HT1080 (cell line): ENCODE measurements at places on chromosomes 11 and 22.

- DNase-seq: no peak
These were observed 615.4 kb upstream of the B3GAT1 start for GRCh38 chr11:135027461-135027860.

- DNase-seq: peak; percentile 69
These were observed 172.6 kb upstream of the CADM1 start for GRCh38 chr11:115676768-115677167.

DNA sequence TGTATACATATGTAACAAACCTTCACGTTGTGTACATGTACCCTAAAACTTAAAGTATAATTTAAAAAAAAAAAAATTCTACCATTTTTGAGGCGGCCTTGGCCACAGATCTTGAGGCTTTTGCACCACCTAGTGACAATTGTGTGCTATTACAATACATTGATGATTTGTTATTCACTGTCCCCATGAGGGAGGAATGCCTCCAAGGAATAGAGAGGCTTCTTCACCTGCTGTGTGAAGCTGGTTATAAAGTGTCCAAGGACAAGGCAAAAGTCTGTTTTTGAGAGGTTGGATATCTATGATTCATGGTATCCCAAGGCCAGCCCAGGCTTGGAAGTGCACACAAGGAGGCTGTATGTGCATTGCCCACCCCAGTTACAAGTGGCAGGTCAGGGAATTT lies 30.7 kb downstream of the SLC22A25 start:
- peak; percentile 13 for DNase-seq

DNA sequence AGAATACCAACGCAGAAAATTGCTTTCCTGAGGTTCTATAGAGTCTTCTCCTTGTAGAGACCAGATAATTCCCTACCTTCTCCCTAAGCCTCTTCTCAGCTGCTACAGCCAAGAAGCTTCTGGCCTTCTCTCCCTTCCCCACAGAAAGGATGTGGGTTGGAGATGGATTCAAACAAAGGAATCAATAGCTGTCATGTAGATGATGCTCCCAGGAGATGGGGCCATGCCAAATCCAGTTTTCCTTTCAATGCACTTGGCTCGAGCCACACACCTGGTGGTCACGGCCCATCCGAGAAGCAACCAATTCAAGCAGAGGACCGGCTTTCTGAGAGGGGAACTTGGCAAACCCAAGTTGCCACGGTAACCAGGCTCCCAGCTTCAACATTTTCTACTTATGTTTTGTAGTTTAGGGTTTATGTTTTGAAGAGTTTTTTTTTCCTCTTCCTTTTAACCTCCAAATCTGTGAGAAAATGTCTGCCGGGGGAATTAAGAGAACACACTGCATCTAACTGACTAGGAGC lies 31.3 kb upstream of the OPCML start:
- no peak for DNase-seq

- peak; percentile 48 for DNase-seq
These were observed 118.6 kb downstream of the HIPK3 start for GRCh38 chr11:33375688-33376311.

DNA sequence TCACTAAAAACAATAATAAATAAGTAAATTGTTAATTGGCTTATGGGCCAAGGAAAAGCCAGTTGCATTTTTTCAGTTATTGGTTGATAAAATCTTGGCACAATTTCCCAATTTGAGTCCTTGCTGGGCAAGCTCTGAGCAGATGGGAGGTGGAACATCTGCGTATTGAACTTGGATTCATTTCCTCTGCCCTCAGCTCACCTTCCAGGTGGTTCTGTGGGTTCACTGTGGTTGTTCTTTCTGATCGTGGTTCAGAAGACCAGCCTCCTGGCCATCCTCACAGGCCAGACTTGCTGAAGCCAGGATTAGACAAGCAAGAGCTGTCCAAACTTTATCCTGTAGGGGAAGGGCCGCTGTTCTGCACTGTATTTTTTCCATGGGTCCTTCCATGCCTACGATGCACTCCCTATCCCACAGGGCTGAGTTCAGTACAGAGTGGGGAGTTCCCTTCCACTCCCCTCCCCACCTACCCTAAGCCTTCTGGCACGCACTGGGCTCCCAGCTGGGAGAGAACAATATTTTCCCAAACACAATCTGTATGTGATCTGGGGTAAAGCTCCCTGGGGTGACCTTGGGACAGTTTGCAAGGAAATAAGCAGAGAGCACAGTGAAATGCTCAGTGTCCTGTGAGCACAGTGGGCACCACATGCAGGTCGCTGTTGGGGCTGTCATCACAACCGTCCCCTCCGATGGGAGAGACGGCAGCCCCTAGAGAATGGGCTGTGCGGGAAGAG lies 43.5 kb upstream of the TP53I11 start:
- no peak for DNase-seq

DNA sequence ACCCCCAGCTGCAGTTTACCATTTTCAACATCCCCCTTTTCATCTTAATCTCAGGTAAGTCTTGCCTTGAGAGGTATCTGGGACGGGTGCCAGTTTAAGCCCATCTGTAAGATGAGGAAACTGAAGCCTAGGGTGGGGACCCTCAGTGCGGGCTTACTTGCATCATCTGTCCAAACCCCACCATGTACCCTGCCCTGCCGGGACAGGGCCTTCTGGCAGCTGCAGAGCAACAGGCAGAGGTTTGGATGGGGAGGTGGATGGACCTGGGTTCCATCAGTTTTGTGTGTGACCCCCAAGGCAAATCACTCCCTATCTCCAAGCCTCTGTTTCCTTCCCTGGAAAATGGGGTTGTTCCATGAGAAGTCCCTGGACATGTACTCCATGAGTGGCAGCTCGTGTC lies 67.5 kb downstream of the MN1 start:
- no peak for DNase-seq

- DNase-seq: no peak
These were observed 344.2 kb downstream of the SHANK2 start for GRCh38 chr11:70908223-70908622.

GRCh38 chr22:42964994-42965699 lies 49.8 kb downstream of the PACSIN2 start:
- no peak for DNase-seq

- no peak for DNase-seq
These were observed 29.0 kb downstream of the PGR start for GRCh38 chr11:101100601-101101000.

DNA sequence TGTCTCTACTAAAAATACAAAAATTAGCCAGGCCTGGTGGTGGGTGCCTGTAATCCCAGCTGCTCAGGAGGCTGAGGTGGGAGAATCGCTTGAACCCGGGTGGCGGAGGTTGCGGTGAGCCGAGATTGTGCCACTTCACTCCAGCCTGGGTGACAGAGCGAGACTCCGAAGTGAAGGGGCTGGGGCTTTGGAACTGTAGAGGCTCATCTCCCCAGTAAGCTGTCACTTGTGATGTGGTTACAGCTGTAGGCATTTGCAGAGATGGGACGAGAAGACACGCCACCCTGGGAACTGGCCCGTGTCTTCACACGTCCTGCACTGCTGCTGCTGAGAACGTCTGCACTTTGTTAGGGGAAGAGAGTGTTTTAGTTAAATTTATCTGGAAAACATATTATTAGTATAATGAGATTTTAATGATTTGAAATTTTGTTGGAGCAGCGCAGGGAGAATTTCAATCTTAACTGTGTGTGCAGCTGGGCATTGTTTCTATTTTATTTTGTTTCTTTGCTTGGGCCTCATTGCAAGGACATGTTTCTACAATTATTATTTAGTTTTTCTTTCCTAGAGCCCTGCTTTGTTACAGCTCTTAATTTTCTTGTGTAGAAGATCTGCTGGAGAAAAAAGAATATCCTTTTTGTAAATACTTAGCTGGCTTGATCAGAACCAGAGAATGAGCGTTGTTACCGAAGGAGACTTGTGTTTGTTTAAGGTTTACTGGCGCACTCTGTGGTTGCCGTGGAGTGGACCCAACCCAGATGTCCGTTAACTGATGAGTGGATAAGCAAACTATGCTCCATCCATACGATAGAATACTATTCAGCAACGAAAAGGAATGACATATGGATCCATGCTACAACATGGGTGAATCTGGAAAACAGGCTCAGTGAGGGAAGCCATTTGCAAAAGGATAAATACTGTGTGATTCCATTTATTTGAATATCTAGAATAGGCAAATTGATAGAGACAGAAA lies 18.4 kb downstream of the PARVB start:
- DNase-seq: no peak

GRCh38 chr11:120832481-120833238 lies 191.2 kb upstream of the TBCEL start:
- no peak for DNase-seq

DNA sequence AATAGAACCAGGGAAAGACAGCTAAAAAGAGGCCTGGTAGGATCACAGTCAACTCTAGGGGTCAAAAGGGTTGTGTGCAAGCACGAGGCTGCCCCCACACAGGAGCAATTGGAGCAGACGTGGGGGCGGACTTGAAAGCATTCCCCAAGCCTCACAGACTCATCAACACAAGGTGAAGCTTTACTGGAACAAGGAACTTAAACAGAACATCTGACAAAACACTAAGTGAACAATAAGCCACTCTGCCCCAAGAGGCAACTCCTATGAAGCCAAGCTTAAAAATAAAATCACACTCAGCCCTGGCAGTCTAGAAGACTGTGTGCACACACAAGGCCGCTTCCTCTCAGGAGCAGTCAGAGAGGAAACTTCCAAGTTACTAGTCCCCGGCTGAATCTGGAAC lies 32.2 kb upstream of the TEAD1 start:
- peak; percentile 32 for DNase-seq

GRCh38 chr11:59200423-59200746 lies 12.3 kb downstream of the MPEG1 start:
- DNase-seq: no peak

DNA sequence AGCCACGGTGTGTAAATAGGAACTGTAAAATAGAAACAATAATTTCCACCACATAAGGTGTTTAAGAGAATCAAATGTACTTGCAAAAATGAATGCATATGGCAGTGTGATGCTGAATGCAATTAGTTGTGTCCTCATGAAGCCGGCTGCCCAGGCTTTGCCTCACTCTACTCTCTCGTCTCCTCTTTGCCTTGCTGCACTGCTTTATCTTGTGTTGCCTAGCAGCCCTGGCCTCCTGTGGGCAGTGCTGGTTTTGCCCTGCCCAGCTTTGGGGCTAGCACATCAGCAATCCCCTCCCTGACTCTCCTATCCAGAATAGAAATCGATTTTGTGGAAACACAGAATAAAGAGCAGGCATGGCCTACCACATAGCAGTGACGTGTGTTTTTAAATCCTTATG lies 30.0 kb downstream of the LRRC32 start:
- no peak for DNase-seq

- DNase-seq: no peak
These were observed 14.3 kb downstream of the POLR2F start for GRCh38 chr22:37967637-37968451.

- no peak for DNase-seq
These were observed 20.5 kb upstream of the APOL5 start for GRCh38 chr22:35697142-35697541.

DNA sequence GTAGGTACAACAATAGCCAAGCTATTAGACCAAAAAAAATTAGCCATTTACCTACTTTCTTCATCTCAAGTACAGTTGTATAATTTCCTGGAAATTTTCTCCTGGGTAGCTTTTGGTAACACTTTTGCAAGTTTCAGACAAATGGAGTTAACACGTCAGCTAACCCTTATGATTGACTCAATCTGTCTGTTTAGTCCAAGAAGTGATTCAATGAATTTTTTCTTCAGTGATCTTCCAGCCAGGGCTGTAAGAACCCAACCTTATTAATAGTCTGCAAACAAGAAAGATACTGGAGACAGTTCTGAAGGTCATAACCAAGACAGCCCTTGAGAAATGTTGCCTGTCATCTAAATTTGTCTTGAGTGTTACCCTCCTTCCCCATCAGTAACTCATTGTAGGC lies 30.1 kb upstream of the FIBIN start:
- DNase-seq: no peak

DNA sequence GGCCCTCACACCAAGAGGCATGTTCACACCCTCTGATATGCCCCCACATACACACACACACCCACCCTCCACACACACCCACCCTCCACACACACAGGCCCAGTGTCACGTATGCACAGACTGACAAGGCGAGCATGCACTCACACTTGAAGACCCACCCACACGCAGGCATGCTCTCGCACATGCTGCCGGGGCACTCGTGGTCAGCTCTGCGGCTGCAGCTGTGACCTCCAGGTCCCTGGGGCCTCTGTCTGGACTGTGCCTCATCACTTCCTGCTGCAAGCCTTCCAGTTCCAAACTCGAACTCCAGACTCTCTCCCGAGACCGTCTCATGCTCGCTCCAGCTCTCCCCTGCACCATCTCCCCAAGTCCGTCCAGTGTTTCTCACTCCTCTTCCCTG lies 9.5 kb downstream of the DCHS1 start:
- peak; percentile 20 for DNase-seq

DNA sequence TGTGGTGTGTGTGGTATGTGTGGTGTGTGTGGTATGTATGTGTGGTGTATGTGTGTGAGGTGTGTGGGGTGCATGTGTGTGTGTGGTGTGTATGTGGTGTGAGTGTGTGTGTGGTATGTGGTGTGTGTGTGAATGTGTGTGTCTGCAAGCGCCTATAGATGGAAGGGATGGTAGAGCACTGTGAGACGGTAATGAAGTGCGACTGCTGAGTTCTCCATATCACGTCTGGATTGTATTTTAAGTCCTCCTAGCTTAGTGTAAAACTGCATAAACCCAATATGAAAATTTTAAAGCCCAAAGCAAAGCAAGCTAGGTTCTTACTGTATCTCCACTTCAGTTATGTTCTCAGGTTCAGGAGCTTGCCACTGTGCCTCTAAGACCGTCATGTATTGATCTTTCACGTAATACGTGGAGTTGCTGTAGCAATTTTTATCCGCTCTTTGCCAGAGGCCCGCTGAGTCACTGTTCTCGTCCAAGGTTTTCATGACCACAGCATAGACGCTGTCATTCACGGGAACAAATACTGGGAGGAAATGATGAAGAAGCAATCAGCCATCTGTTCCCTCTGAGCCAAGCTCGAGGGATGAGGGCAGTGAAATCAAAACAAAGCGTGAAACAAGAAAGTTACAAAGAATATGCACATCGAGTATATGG lies 5.5 kb downstream of the PLET1 start:
- DNase-seq: peak; percentile 84

DNA sequence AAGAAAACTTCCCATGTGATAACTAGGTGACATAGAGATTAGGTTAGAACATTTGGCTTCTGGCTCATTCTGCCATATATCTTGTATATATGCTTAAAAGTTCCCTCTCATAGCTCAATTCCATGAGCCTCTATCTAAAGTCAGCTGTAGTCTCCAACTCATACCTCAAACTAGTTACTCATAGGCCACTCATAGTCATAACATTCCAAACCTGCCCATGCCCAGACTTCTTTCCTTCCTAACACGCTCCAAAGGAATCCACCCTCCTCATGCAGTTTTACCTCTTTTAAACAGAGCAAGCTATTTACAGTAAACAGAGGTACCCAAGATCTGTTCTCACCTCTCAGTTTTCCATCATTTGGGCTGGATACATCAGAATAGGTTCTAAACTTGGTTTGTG lies 39.4 kb downstream of the GLYATL2 start:
- DNase-seq: peak; percentile 81
